ENCODE measurements at places on chromosomes 16 and 17.

DNA sequence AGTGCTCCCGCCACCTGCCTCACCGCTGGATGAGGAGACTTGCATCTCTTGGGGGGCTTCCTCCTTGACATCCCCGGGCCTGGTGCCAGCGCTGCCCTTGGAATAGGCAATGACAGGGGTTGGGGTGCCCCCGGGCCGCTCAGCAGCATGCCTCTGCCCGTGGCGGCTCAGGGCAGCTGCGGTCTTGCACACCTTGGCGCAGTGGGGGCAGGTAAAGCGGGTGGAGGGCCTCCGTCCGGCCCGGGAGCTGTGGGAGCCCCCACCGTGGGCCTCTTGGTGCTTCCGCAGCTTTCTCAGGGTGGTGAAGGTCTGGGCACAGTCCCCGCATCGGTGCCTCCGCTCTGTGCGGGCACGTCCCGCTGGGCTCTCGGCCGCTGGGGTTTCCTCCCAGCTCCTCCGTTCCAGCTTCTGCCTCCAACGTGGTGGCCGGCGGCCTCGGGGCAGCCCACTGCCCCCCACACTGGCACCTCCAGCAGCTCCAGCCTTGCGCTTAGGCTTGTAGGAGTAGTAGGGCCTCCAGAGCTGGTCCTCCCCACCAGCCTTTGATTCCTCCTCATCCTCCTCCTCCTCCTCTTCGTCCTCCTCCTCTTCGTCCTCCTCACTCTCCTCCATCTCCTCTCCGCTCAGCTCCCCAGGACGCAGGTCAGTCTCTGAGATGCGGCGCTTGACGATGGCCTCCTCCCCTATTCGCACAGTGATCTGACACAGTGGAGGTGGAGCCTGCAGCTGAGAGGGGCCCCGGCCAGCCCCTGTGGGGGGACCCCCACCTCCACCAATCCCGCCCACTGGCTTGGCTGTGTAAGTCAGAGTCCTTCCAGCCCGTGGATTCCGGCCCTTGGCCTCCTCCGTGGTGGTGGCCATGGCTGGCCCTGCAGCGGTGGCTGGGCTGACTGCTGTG, 16.7 kb downstream of the ZBTB4 start:
- no peak for DNase-seq

GRCh38 chr16:50335196-50335958, 33.4 kb downstream of the BRD7 start:
- DNase-seq = no peak

DNA sequence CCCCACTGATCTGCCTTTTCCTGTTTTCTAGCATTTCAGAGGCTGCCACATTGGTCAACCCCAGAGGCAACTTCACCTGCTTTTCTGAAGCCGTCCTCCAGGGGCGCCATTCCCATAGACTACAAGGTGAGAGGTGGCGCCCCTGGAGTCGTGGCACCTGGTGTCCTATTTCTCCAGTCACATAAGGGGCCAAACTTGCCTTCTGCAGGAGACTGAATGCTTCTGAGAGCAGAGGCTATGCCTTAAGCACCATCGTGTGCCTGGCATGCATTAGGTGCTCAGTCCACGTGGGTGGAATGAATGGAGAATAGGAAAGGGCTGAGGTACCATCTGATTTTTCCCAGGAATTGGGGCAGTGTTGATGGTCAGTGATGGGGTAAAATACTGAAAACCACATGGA, 164.8 kb downstream of the HAPSTR1 start:
- DNase-seq = no peak

DNA sequence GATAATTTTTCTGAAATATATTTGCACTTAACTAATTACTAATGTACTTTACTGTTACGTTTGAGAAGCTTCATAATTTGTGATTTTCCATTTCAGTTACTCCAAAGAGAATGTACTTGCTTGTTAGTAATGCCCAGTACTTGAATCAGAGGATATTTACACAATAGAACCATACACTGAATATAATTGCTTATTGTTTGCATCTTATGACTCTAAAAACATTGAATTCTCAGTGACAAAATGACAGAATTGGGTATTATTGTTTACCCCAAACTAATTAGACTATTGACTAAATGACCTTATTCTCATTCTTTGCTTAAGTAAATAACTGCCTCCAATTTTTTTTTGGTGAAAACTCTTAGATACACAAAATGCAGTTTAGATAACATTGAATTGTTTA, 8.9 kb downstream of the CCP110 start:
- no peak for DNase-seq

- no peak for DNase-seq
Measured at GRCh38 chr17:15398736-15399331, 57.4 kb upstream of the TEKT3 start.

GRCh38 chr16:89841275-89841674, 13.0 kb downstream of the SPIRE2 start:
- no peak for DNase-seq

- DNase-seq = no peak
Measured at GRCh38 chr16:53775106-53775820, 71.3 kb downstream of the FTO start.

DNA sequence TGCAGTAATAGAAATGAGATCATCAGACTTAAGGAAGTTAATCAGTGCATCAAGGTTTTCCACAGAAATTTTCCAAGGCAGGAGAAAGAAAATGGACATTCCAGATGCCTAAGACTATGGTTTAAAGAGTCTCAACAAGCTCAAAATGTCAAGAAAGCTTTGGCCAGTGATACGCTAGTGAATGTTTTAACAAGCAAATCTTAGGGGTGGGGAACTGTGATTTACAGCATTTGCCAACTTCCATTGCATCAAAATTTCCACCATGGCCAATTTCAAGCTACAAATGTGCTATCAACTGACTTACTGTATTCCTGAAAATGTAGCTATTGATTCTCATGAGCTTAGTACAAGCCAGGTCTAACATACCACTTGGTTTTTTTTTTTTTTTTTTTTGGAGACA, 82.4 kb upstream of the CLEC3A start:
- no peak for DNase-seq

DNA sequence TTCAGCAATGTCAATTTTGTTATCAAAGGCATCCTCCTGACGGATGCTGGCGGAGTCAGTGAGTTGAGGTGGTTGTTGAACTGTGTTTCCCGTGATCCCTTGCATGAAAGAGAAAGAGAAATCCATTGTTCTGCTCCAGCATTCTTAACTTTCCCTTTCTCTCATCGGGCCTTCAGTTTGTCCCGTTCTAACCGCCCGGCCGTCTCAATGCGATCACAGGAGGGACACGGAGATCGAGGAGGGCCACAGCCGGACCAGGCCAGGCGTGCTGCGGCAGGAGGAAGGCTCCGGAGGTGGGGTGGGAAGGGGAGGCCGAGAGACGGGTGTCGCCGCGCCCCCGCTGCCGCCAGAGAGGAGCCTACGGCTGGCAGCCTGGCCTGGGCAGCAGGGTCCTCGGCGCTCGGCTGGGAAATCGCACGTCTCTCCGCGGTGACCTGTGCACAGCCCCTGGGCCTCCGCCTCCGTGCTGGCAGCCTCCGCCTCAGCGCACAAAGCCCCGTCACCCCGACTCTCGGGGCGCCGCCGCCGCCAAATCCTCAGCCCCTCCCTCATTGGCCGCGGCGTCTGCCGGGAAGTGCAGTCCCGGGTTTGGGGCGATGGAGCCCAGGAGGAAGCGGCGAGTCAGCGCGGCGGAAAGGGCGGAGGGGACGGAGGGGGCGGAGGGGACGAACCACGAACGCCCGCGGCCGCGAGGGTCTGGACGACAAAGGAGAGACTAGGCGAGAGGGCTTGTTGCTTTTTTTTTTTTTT, 38.1 kb downstream of the SOST start:
- DNase-seq = no peak

DNA sequence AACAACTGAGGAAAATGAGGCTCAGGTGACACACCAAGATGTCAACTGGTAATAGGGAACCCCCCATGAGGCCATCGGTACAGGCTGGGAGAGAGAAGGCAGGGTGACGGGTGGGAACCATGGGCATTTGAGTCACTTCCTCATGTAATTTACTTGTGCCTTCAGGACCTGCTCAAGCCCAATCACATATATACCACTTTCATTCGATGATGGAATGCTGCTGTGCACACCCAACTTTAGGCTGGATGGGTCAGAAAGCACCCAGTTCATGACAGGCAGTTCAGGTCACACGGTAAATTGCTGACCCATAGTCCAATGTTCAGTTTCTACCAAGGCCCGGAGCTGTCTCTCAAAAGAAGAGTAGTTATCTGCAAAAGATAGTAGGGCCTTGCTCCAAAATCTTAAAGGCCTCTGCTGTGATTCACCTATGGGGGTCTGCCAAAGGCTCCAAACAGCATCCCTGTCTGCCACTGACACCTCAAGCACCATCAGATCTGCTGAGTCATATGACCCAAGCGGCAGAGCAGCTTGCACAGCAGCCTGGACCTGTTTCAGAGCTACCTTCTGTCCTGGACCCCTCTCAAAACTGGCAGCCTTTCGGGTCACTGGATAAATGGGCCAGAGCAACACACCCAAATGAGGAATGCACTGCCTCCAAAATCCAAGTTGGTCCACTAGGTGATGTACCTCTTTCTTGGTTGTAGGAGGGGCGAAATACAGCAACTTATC, 24.7 kb downstream of the ZZEF1 start:
- DNase-seq = no peak

DNA sequence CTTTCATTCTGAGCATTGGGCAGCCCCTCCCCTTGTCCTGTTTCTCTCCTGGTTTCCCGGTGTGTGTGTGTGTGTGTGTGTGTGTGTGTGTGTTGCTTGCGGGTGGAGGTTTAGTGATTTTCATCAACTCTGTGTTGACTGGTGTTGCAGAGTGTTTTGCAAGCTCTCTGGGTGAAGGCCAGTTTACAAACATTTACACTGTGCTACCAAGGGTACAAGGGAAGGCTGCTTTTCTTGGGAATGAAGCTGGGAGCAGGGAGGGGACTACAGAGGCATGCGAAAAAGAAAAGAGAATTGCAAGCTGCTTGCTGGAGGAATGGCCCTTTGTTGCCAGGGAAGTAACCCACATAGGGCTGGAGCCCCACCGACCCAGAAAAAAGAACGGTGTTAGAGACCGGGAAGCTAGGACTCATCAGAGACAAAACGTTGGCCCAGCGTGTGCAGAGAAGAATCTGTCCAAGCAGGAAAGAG, 29.6 kb downstream of the HS3ST3B1 start:
- DNase-seq = no peak

- DNase-seq = peak; percentile 64
Measured at GRCh38 chr17:14792746-14793145, 472.4 kb downstream of the PMP22 start.

GRCh38 chr16:30658731-30659506, 688 bp downstream of the FBRS start:
- DNase-seq = peak; percentile 79

- DNase-seq = no peak
Measured at GRCh38 chr16:3074860-3075522, 9.6 kb downstream of the IL32 start.

DNA sequence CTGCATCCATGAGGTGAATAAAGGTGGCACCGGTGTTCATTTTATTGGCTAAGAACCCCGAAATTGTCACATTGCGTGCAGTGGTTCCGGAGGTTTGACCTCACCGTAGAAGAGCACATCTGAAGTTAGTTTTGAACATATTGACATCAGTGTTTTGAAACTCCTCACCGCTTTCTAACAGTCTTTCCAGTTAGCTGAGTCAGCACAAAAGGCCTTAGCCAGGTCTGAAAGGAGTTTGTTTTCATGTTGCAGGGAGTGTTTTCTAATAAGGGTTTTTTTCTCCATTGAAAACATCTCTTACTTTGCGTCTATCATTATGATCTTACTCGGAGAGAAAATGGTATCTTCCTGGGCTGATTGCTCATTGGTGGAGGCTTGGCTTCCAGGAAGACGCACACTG, 174.5 kb upstream of the HSBP1 start:
- DNase-seq = no peak

DNA sequence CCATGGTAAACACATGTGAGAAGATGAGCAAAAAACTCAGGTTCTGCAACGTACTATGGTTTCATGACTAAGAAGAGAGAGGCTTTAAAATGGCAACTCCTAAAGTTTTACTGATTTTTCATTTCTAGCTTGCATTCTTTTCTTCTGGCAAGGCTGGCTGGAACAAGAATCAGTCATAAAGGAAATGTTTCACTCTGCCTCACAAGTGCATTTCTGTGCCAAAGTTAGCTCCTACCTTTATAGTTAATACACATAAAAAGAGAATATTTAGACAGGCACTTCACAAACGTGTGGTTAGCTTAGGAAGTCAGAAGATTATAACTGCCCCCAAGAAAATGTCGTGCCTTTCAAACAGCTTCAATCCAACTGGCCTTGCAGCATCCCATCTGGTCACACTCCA, 417.1 kb upstream of the CDH11 start:
- DNase-seq = no peak

DNA sequence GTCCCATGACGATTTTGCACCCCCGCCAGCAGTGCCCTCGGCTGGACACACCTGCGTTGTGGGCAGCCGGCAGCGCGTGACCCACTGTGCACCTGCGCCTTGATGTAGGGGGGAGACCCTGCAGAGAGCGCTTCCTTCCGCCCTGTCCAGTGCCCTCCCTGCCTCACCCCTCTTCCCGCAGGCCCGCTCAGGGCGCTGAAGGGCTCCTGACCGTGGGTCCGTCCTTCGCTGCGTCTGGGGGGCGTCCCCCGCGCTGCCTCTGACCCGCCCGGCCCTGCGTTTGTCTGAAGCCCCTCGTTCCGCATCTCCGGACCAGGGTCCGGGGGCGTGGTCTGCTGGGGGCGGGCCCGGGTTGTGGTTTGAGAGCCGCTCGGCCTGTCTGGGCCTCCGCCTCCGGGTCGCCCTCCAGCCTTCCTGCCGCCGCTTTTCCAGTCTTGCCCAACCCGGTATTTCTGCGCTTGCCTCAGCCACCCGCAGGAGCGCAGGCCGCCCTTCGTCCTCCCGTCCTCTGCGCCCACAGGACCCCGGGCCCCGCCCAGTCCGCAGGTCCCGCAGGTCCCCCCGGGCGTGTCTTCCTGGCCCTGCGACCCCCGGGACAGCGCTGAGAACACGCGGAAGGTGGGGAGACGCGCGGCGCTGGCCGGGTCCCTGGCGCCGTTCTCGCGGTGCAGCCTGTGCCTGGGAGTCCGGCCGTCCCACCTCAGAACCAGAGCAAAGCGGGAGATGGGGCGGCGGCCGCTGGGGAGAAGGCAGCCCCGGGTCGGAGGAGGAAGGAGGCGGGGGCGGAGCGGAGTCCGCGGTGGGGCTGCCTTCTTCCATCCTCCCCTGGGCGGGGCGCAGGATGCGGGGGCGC, 4.0 kb upstream of the IL17C start:
- DNase-seq = no peak

DNA sequence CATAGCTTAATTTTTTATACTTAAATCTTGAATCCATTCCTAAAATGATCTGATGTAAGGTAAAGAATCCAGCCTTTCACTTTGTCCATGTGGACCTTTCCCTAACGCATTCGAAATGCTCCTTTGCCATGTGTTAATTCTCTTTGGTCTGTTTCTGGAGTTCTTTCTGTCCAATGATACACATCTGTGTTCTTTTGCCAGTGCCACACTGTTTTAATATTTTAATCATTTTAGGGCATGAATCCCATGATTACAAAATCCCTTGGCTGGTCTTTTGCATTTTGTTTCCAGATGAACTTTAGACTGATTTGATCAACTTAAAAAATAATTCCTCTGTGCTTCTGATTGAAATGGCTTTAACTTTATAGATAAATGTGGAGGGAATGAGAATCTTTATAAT, 74.1 kb downstream of the NTN1 start:
- no peak for DNase-seq
